ENCODE measurements at places on chromosomes 16 and 17.

DNA sequence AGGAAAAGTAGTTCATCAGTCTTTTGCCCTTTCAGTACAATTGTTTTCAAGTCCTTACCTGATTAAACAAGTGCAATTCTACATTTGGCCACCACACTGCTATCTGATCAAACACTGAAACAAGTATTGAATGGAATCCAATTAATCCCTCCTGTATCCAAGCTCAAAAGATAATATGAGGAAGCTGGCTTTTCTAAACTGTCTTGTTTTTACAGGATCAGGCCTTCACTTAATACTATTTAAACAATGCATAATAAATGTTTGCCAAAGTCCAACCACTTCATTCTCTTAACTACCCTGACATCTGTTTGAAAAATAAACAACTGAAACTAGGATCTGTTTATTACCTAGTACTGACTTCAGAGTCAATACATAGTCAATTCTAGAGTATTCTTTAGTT, 131.6 kb downstream of the MRTFB start:
- DNase-seq = no peak

GRCh38 chr17:44000141-44000860, 4.1 kb upstream of the NAGS start:
- no peak for DNase-seq

GRCh38 chr17:68805609-68806008, 149.6 kb downstream of the ABCA8 start:
- DNase-seq = no peak

DNA sequence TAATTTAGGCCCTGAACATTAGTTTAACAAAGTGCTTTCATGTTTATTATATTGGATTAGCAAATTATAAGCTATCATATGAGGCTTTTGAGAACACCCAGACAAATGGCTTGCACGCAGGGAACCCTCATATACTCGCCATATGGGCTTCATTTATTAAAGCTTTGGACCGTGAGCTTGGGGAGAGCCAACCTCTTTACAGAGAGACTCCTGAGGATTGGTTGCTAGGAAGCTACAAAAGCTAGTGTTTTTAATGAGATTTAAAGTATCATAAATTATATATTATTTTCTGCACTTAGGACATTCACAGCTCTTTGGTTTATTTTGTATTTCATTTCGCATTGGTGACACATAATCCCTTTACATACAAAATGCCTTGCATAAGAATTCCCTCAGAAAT, 193.8 kb upstream of the TOX3 start:
- no peak for DNase-seq

DNA sequence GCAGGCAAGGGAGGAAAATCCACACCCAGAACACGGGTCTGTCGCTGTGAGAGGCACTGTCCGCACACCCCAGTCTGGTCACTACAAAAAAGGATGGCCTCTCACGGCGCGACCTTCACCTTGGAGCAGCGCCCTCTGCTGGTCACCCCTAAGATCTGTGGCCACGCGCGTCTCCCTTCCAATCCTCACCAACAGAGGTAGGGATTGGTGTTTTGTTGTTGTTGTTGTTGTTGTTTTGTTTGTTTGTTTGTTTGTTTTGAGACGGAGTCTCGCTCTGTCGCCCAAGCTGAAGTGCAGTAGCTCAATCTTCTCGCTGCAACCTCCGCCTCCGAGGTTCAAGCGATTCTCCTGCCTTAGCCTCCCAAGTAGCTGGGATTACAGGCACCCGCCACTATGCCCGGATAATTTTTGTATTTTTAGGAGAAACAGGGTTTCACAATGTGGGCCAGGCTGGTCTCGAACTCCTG, 15.0 kb upstream of the C17orf58 start:
- DNase-seq = peak; percentile 58

GRCh38 chr17:15966183-15966878, 21.4 kb downstream of the ADORA2B start:
- no peak for DNase-seq

DNA sequence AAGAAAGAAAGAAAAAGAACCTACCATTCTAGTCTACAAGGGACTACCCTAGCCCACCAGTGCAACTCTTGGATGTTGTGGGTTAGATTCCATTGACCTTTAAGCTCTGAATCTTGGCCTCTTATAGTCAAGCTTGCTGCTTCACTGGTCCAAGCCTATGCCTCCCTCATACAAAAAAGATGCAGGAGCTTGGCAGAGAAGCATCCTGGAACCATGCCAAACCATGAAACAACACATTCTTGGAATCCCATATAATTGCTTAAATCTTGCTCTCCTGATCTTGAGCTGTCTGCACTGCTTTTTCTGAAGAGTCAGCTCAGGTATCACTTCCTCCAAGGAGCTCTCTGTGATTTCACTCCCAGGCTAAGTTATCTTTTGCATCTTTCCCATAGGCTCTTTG, 117.9 kb upstream of the GPR139 start:
- no peak for DNase-seq

- no peak for DNase-seq
Observed at GRCh38 chr16:88339930-88340754, 42.6 kb upstream of the ZNF469 start.

- no peak for DNase-seq
Observed at GRCh38 chr17:72123530-72124437, 3.0 kb downstream of the SOX9 start.
